ENCODE measurements at places on chromosomes 2 and 18. TPM values are rescaled to one million over a fixed set of nuclear protein-coding genes. Genes with fewer than 3 reads are reported as not detected.

DNA sequence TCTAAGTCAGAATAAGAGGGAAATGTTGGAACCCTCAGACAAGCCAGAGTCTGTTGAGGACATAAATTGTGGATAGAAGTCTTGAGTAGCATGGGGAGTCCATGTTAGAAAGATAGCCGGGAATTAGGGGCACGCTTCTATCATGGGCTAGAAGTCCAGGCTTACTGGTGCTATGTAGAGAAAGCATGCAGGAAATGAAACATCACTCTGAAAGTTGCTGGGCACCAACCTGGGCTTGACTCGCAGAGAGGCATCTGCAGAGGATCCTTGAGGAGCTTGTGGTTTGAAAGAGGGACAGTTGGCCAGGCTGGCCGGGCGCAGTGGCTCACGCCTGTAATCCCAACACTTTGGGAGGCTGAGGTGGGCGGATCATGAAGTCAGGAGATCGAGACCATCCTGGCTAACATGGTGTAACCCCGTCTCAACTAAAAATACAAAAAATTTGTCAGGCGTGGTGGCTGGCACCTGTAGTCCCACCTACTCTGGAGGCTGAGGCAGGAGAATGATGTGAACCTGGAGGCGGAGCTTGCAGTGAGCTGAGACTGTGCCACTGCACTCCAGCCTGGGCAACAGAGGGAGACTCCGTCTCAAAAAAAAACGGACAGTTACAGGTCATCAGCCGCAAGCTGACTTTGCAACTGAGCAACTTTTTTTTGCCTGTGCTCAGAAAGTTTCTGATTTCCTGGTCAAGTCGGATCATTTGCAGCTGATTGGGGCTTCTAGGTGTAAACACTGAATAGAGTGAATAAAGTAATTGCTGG is 24.9 kb downstream of the CERS6 start:
- DNase-seq, result no peak

The RRM2 gene
- 0.27 TPM for polyA plus RNA-seq

DNA sequence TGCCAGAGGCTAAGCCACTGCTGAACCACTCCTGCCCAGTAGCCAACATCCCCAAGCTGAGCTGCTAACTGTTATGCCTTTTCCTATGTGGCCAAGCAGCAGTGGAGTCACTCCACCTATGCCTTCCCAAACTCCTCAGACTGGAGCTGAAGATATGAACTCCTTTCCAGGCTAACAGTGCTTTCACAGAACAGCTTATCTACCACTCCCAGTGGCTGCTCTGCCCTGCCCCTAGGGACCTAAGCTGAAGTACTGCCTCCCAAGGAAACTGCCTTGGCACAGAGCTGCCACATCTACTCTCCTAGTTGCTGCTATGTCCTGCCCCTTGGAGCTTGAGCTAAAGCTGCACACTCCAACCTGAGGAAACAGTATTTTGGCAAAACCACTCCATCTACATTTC is 275.9 kb downstream of the RBM43 start:
- no peak for DNase-seq

The CRYGC gene
- not detected for polyA plus RNA-seq

DNA sequence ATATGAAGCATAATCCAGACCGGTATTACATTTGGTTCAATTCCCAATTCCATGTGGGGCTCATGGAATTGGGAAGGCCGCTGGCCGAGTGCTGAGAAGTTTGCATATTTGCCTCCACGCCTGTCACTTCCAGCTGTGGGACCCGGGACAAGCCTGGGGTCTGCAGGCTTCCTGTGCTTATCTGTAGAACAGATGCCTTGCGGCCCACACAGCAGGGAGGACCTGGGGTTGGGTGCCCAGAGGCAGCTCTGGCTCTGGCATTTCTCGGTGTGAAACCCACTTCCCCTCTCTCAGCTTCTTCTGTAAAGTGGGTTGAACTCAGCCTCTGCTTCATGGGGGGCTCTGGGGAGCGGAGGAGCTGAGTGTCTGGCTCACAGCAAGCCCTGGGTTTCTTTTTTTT is 97.9 kb downstream of the SH3BP4 start:
- peak; percentile 80 for DNase-seq

DNA sequence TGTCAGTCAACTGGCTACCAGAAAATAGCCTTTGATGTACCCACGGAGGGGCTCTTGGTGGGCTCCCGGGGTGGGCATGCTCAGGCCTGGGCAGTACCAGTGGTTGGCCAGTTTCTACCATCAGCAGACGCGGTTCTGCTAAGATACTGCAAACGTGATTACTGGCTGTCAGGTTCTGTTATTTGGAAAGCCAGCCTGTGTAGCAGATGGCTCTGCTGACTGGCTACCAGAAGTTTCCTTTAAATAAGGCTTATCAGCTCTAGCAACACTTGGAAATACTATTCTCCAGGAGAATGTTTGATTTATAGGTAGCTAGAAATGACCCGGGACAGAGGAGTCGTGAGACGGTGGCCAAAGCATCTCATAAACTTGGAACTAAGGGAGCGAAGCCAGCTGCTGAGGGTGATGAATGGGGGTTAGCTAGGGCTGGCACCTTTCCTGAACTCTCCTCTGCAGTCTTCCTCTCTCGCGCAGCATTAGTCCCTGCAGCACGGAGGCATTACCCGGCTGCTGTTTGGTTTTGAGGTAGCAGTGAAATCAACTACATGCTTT is 171.9 kb downstream of the AGAP1 start:
- no peak for DNase-seq

The ARHGEF4 gene
- 31.6 TPM for polyA plus RNA-seq

DNA sequence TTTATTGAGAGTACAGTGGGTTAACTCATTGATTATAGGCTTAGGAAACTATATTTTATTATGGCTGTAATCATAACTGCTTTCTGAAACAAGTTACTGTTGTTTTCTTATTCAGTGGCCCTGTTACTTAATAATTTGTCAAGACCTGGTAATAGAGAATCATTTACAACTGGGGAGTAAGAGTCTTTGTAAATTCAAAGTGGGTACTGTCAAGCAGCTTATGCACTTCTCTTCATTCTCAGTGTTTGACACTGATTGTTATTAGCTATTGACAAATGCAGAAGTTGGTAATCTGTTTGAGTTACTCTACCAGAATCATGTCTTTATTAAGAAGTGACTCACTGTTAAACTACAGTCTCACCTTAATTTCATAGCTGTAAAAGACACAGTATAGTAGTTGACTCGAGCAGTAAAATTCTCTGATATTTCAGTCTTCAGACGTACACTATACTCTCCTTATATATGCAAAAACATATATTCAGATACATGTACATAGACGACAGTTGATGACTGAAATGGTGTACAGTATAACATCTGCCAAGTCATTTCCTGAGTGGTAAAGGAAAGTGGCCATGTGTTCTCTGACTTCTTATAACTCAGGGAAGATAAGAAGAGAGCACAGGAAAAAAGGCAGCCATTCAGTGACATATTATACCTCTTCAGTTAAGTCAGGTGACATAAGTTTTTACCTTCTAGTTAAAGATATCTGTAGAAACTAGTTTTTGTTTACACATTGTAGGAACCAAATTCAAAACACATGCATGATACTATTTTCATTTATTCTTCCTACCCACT is 36.0 kb upstream of the TTC27 start:
- DNase-seq, result no peak

DNA sequence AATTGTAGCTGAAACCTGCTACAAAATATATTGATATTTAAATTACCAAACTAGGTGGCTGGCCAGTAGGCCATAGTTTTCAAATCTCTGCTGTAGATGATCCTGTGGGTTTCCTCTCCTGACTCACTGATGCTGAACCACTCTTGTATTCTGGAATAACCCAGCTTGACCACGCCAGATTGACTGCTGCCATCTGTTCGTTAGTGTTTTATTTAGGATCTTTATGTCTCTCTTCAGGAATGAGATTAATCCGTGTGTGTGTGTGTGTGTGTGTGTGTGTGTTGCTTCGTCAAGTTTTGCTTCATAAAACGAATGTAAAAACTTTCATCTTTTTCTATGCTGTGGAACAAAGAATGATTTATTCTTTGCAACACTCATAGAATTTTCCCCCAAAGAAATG is 187.1 kb downstream of the DYSF start:
- DNase-seq, result no peak

Measured in pancreas (tissue), 10 donors.